ENCODE measurements at places on chromosomes 1 and 21. TPM values are rescaled to one million over a fixed set of nuclear protein-coding genes. Genes with fewer than 3 reads are reported as not detected.
A peak's percentile ranks its signal among the peaks of the same experiment; 100 is the strongest.

DNA sequence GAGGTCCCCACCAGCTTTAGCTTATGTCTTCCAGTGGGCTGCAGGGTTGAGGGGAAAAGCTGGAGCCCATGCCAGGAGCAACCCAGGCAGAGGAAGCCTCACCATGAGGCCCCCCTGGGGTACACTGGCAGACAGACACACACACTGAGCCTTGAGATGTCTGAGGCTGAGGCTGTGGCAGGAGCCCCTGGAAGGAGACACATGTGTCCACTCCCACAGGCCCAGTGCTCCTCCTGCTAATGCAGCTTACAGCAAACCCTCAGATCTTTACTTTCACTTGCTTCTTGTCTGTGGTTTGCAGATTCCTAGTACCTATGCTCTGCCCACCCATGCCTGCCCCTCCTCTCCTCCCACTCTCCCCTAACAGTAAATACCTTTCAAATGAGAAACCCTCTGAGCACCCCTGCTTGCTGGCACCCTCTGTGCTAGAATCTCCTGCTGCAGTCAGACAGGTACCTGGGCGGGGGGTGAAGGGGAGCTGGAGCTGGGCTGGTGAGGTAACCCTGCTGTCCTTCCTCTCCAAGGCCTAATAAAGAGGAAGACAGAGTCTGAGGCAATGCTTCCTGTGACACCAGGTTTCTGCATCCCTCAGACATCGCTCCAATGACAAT, 63.4 kb upstream of the NEK2 start:
- ATAC-seq, result no peak

DNA sequence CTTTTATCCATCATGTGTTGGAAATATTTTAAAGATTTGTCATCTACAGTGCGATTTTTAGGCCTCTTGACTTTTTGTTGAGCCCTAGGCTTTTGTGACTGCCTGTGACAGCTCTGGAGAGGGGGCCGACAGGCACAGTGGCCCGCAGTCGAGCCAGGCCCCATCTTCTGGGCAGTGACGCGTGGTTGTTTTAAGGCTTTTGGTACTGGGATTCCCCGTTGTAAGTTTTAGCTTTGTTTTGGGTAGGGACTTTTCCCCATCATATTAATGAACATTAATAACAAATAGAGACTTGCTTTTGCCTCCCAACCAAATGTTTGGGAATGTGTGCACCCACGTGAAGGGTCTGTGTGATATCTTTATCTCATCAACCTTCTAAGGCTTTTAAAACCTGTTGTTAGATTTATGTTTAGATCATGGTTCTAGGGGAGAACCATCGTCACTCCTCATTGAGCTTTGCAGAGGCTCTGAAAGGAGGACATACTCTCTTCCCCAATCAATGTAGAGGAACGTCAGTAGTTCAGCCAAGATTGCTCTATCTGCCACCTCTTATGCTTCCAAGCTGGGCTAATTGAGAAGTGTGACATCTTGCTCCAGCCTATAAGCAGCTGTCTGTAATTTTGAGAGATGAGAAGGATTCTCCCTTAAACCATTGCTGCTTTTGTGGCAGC, 34.6 kb downstream of the MAPKAPK2 start:
- no peak for ATAC-seq

Gene NID1
- 6.1 TPM for total RNA-seq

Gene CELA3B
- not detected for total RNA-seq

DNA sequence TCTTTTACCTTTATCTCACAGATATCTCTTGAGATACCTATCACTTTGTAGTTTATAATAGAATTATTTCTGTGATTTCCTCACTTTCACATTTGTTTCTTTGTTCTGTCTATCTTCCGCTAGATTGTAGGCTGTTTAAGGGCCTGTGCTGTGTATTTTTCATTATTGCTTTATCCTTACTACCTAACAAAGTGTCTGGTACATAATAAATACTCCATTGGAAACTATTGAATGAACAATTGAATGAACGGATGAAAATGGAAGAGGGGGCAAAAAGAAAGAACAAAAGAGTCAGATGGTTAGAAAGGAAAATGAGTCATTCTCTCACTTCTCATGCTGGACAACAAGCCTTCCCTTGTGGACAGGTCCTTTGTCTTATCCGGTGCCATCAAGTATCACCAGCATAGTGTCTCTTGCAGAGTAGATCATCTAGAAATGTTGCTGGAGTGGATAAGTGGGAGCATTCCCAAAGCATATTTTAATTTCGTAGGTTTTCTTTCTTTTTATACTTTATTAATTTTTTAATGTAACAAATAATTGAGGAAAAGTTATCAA, 159.8 kb downstream of the NEK7 start:
- ATAC-seq, result peak; percentile 34

DNA sequence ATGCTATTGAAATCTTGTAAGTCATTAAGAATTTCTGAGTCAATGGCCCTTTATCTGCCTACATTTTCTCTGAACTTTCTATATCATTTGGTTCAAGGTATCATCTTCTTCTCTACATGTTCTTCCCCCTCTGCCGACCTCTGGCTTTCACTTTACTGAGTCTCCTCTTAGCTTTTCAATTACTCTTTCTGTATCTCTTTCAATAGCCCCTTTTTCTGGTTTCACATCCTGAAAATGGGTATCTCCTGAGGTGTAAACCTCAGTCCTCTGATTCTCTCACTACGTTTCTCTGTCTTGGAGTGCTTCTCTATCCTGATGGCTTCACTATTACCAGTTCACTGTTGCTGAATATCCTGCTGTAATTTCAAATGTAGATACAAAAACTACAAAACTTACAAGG, 98.9 kb downstream of the LYST start:
- no peak for ATAC-seq

Gene SLC25A34
- total RNA-seq, result 0.95 TPM

- no peak for ATAC-seq
Measured at GRCh38 chr1:58949551-58950220, 165.8 kb upstream of the JUN start.

DNA sequence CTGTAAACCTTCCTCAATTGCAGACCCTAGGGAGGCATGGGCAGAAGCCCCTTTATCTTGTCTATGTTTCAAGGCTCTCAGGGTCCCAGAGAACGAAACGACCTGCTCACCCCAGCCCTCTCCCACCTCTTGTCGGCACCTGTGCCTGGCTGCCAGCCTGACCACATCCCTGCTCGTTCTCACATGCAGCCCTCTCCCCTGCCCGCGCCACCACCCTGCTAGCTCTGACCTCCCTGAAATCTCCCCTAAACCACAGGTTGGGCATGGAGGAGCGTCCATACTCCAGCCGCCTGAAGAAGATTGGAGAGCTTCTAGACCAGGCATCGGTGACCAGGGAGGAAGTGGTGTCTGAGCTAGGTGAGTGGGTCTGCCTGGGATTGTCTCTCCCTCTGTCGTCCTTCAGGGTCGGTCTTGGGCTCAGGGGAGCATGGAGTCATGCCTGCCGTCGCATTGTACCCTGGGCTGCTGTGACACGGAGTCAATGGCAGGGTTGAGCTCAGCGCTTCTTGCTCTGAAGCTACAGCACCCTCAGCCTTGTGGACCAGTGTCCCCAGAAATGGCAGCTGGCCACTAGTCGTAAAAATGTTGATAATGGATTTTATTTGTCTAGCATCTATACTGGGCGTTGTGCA, 3.6 kb downstream of the ADPRS start:
- ATAC-seq, result no peak

- no peak for ATAC-seq
Measured at GRCh38 chr1:80933346-80933745, 867.4 kb upstream of the ADGRL2 start.

Gene FABP3
- total RNA-seq, result 52.6 TPM
